Brain (organoid and tissue), 16 donors: ENCODE measurements at places on chromosomes 12 and 14. TPM values are rescaled to one million over a fixed set of nuclear protein-coding genes. Genes with fewer than 3 reads are reported as not detected.

DNA sequence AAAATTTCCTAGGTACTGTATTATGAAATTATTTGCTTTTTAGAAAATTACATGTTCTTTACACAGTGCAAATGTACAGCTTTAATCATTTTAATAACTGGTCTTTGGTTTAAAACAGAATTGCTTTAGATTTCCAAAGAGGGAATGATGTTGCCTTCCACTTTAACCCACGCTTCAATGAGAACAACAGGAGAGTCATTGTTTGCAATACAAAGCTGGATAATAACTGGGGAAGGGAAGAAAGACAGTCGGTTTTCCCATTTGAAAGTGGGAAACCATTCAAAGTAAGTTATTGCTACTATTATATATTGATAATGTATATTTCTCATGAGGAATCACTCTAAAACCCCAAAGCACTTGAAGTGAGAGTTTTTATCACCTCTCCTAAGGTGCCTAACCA lies 13.4 kb downstream of the LGALS3 start:
- DNase-seq, result no peak

DNA sequence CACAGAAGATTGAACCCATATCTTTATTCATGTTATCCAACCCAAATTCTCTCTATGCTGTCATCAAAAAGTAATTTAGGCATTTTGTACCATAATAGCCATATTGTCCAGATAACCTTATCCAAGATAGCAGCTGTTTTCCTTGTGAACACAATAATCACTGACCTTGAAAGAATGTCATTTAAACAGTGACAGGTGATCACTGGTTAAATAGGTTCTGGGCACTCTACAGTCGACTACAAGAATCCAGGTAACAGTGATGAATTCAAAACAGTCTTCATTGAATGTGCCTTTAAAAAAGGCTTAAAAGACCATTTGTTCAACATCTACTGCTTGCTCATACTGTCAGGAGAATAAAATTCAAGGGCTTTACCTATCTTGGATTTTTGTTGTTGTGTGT lies 4.6 kb upstream of the SPX start:
- no peak for DNase-seq

DNA sequence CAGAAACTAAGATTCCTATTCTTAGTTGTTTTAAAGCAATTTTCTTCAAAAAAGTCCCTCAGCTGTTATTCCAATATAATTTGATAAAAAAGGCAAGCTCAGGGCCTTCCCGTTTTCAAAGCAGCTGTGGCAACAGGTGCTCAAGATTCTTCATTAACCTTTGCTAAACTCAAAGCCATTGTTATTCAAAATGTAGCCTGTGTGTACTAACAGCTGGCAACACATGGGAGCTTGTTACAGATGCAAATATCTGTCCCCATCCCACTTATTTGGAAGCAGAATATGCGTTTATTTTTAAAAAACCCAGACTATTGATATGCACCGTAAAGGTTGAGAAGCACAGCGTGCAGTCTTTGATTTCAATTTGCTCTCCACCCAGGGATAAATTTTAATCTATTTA lies 210.4 kb upstream of the SYT10 start:
- peak; percentile 1 for DNase-seq

DNA sequence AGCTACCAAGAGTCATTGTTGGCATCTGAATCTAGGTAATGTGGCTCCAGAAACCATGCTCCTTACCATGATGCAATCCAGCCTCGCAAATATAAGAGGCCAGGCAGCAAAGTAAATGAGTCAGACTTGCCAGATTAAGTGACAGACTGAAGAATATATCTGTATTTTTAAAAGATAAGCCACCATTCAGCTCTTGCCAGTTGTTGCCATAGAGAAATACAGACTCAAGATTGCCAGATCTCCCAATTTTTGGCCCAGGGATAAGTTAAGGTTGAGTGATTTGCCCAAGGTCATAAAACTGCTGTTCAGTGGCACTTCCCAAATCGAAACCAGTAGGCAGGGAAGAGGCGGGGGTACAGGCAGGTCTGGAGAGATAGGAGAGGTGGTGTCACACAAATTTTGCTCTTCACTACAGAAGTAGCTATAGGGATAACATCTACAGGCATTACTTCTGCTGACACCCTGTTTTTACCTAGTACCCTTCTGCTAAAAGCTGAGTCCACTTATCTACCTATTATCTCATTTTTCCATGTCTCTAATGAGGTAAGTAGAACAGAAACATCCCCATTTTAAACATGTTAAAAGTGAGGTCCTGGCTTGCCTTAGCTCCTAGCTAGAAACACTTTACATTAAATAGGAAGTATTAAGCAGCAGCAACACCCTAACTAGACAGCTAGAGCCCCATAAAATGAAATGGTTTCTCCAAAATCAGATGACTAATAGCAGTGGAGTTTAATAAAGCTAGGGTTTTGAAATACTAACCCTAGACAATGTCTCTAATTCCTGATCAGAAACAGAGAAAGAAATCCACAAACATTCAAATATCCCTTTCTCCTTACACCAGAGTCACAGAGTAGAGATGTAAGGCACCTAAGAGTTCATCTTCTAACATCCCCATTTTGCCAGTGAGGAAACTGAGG lies 19.5 kb downstream of the DCAF5 start:
- no peak for DNase-seq

- DNase-seq, result no peak
These were observed 174.8 kb upstream of the ATF7IP start for GRCh38 chr12:14190694-14191093.

GRCh38 chr14:20610002-20610765 lies 19.0 kb upstream of the RNASE12 start:
- DNase-seq, result peak; percentile 68

DNA sequence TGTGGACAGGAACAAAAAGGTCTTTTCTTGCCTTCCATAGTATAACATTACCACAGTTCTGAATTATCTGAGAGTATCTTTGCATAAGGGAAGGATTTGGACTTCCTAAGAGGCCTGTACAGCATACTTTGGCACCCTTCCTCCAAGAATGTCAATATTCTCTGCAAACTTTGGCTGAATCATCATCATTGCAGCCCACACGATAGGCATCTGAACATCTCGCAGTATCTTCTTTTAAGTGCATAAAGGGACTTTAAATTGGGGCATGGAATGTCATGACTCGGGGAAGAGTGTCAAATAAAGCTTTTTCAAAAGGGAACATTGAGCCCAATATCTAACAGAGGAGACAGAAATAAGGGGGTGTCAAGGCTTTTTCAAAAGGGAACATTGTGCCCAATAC lies 646.2 kb upstream of the STXBP6 start:
- DNase-seq, result no peak

GRCh38 chr14:64684091-64684490 lies 20.1 kb upstream of the PLEKHG3 start:
- DNase-seq, result no peak

GRCh38 chr12:28443337-28443736 lies 253.1 kb downstream of the CCDC91 start:
- no peak for DNase-seq

DNA sequence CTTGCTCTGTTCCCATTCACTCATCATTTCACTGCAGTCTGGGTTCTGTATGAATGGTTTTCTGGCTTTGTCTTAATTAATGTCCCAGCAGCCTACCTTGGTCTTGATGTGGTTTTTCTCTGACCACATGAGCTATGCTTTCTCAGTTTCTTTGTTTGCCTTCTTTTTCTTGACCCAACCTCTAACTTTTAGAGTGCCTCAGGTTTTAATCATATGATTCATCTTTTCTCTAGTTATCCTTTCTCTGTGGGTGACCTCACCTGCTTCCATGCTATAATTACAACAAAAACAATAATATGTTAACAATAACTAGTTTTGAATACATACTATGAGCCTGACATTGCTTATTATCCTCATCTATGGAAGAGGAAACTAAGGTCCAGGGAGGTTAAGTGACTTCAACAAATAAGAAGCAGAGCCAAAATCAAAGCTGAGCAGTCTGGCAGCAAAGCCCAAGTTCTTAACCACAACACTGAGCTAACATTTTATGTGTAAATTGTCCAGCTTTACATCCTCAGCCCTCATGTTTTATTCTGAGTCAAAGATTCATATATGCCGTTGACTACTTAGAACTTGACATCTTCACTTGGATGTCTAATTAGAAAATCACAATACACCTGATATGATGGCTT lies 4.7 kb upstream of the EPYC start:
- no peak for DNase-seq

DNA sequence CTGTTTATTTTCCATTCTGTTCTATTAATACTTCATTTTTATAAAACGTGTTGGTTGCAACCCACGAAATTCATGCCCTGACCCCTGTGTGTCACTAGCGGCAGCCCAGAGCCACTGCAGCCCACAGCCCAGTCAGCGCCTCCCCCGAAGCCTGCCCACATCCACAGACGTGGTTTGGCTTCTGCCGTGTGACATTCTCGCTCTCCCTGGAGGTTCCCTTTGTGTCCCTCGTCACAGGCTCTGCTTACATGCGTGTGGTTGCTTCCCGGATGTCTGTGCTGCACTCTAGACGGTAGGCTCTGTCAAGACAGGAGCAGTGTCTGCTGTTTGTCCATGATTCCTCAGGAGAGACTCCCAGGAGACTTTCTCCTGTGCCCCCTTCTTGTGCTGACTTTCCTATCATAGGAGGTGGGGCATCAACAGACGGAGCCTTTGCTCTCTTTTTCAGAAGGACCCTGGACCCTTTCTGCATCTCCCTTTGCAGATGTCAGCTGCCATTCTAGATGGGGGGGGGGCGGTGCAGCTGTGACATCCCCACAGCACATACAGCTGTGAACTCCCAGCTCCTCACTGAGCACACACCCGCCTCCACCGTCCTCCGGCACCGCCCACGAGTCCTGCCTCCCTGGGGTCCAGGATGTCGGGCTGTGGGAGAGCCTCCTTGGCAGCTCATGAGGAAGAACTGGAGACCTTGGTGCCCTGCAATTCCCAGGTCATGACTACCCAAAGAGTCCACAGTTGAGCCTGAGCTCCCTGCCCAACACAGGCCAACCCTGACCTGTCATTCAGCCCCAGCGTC lies 36.8 kb upstream of the PIWIL1 start:
- peak; percentile 49 for DNase-seq

DNA sequence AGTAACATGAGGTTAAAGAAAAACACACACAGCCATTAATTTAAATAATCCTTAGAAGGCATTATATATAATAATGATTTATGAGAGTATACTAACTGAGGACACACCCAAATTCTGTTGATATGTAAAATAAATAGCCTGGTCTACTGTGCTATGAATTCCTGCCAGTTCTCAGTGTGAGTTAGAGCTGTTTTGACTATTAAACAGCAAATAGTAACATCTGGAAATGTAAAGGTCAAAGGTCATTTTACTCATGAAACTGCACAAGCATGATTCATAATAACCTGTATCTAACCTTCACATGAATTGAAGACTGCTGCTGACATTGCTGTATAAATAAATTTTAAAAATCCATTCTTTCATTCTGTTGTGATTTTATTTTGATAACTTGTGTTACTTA lies 966.7 kb downstream of the SLC6A15 start:
- no peak for DNase-seq

- no peak for DNase-seq
These were observed 536 bp downstream of the VPS29 start for GRCh38 chr12:110501399-110501751.

DNA sequence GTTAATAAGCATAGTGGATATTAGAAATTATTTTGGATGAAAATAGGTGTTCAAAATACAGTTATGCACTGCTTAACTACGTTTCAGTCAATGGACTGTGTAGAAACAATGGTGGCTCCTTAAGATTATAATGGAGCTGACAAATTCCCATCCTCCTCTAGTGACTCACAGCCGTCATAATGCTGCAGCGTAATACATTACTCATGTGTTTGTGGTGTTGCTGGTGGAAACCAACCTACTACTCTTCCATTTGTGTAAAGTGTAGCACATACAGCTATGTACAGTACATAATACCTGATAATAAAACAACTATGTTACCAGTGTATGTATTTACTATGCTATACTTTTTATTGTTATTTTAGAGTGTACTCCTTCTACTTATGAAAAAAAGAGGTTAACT lies 111.2 kb upstream of the TMCC3 start:
- DNase-seq, result no peak

- DNase-seq, result peak; percentile 69
These were observed 1.1 kb upstream of the YY1 start for GRCh38 chr14:100237735-100238418.

DNA sequence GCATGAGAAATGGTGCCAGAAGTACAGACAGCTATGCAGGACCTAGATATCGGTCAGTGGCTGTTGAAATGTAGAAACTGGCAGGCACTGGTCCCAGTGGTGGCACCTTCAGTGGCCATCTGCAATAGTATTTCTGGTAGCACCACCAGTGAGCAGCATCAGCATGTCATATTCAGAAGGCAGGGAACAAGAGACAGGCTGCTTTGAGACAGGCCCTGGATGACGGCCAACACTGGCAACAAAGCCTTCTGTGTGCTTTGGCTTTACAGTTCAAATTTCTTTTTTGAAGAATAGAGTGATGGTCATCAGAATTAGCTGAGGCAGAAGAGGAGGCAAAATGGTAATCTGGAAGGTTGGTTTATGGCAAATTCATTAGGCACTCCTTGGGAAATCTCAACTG lies 273.4 kb upstream of the SLC16A7 start:
- DNase-seq, result peak; percentile 75

DNA sequence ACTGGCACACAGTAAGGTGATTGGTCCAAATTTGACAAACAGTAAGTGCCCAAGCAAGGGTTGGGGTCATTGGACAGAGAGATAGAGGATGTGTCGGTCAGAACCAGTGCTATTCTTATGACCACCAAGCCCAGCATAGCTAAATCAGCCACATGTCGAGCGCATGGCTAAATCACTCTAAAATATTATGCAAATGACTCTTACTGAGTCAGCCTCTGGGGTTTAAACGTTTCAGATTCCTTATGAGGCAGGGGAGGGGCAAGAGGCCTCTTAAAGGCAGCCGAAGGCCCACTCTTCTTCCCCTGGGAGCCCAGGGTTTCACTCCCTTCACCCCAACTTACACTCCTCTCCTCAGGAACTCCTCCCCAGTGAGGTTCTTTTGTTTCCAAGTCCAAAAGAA lies 603 bp upstream of the ENDOU start:
- DNase-seq, result no peak

- no peak for DNase-seq
These were observed 61.1 kb upstream of the CDKN3 start for GRCh38 chr14:54335569-54336155.

DNA sequence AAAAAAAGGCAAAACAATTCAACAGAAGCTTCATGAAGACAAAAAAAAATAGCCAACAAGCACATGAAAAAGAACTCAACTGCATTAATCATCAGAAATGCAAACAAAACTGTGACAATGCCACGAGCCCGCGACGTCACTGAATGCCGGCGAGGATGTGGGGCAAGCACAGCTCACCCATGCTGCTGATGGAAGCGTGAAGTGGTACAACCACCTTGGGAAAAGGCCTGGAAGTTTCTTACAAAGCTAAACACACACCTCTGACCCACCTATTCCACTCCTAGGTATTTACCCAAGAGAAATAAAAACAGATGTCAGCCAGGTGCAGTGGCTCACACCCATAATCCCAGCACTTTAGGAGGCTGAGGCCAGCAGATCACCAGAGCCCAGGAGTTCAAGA lies 10.5 kb downstream of the BTBD6 start:
- no peak for DNase-seq

Gene YEATS4
- 14.5 TPM for polyA plus RNA-seq

Gene GNG2
- 80.8 TPM for polyA plus RNA-seq

Gene SEC23A
- 11.4 TPM for polyA plus RNA-seq

Gene KRT80
- 2.0 TPM for polyA plus RNA-seq

Gene MUCL1
- polyA plus RNA-seq, result not detected

Gene TIMELESS
- 55.1 TPM for polyA plus RNA-seq

Gene NEUROD4
- polyA plus RNA-seq, result not detected

Gene CACNA1C
- polyA plus RNA-seq, result 1.6 TPM

Gene OAS2
- polyA plus RNA-seq, result 6.9 TPM

Gene LMO3
- 34.7 TPM for polyA plus RNA-seq

Gene AKT1
- polyA plus RNA-seq, result 192 TPM

Gene IFNG-AS1
- polyA plus RNA-seq, result not detected

Gene A2ML1
- polyA plus RNA-seq, result 1.3 TPM
